ENCODE measurements at places on chromosomes 1 and 21.

- DNase-seq: no peak
Measured at GRCh38 chr1:228753786-228754360, 18.6 kb downstream of the RHOU start.

DNA sequence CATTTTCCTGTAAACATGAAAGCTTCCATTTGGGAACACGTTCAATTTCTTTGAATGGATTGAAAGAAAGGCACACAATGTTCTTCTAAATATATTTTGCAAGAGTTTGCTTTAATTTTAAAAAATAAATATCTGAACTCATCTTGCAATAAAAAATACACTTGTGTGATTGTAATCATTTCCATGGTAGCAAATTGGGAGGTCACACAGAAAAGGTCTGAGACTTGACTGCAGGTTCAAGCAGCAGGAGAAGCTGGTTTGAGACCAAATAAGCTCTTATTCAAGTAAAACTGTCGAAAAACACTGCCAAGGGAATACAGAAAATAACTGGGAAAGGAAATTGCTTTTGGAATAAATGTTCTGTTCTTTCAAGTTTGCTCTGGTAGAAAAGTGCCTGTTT is 498.9 kb downstream of the ADGRL2 start:
- DNase-seq: no peak

DNA sequence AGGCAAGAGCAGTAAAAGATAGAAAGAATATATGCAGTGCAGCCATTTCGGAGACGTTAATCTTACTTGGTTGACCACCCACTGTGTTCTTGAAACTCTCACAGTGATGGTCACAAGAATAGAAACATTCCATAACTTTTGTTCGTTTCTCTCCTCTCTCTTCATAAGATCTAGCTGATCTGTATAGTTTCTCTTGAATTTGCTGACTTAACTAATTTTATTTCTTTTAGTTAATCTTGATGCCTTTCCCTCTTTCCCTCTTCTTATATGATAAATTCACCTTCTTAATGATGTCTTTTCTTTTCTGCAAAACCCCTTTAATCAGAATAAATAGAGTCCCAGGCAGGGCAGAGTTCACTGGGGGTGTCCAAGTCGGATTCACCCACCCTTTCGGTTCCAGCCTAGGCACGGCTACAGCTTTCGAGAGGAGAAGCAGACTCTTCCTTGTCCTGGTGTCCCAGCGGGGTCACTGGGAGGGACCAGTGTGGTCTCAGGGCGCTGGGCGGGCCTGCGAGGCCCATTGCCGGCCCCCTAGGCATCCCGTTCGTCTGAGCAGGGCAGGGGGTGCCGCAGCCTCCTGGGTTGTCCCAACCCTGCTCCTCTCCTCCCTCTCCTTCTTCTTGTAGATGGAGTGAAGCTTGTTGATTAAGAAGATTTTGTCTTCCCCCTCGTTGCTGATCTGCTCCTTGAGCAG is 39.8 kb downstream of the ZNF691 start:
- no peak for DNase-seq

GRCh38 chr1:108716437-108717230 is 3.9 kb downstream of the FNDC7 start:
- no peak for DNase-seq

DNA sequence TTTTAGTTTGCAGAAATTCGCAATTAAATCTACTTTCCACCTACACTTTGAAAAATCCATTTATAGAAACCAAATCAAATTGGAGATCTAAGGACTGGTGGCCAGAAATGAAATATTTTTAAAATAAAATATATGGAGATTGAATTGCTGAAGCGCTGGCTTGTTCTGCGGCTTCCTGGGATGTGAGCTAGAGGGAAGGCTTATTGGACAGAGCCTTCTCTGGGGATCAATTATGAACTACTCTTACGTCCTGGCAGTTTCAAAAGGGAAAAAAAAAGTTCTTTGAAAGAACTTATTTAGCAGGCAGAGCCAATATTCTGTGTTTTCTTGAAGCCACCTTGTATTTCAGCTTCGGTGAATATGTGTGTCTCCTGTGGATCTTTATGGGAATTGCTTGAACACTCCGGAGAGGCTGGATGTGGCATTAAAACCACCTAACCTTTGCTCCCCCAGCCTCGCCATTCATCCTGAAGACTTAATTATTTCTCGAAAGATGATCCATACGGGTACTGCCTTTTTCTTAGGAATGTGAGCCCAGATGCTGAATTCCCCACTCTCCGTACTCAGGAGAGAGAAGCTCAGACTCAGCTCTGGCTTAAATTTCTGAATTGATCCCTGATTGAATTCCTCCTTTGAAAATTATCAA is 478.9 kb upstream of the VAMP3 start:
- DNase-seq: no peak

- DNase-seq: peak; percentile 78
Measured at GRCh38 chr1:153353226-153353947, 4.3 kb upstream of the S100A9 start.

- DNase-seq: no peak
Measured at GRCh38 chr1:226981838-226982237, 41.7 kb downstream of the COQ8A start.

- DNase-seq: no peak
Measured at GRCh38 chr1:71738910-71739309, 543.4 kb downstream of the NEGR1 start.

- no peak for DNase-seq
Measured at GRCh38 chr1:198491028-198491427, 49.5 kb downstream of the ATP6V1G3 start.

DNA sequence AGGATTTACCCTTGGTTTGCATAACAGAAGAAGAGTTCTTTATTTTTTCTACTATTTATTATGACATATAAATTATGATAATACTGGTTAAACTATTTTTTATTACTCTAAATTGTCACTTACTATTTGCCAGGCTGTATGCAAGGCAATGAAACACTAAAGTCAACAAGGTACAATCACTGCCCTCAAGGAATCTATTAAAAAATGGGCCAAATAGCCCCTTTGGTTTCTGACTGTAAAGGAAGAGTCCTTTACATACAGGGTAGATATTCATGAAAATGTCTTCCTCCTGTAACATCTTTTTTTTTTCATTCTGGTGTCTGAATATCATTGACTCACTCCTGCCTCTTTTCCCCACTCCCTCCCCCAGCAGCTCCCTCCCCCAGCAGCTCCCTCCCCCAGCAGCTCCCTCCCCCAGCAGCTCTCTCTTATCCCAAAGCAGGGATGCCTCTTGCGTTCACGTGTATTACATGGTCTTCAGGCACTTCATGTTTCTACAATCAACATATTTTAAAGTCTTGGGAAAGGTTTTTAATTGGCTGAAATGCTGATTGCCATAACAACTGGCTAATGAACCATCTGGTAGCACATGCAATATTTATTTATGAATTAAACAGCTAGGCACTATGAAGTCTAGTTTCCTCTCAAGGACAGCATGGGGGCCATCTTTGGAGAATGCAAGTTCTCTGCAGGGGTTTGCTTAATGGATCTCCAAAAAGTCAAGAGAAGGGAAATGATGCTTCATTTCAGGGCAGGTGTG is 400.4 kb upstream of the PLXNA2 start:
- no peak for DNase-seq

- no peak for DNase-seq
Measured at GRCh38 chr1:201406831-201407406, 7.8 kb upstream of the LAD1 start.

DNA sequence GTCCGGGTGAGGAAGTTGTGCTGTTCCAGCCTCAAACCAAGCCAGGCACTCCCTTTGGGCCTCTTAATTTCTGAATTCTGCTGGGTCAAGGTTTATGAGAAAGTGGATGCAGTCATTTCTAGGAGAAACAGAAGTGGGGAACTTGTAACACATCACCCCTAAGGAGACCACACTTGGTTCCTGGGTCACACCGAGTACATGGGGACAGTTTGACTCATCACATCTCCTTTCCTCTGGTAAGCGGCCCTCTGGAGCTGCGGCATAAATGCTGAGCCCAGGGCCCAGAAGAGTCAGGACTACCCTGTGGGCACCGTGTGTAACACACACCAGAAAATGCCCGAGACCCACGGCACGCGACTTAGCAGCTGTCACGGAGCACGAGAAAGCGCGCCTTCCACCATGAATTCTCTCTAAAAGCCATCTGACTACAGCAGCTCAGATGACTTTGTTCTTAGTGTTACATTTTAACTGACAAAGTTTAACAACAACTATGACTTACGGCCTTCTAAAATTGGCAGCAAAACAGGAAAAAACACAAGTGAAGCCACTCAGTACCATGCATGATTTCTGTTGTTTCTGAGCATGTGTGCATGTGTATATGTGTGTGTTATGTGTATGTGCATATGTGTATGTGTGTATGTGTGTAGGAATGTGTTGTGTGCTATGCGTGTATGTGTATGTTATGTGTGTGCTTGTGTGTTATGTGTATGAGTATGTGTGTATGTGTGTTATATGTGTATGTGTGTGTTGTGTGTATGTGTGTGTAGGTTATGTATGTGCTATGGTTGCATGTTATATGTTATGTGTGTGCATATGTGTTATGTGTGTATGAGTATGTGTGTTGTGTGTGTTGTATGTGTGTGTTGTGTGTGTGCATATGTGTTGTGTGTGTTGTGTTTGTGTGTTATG is 50.8 kb downstream of the TOMM20 start:
- no peak for DNase-seq

DNA sequence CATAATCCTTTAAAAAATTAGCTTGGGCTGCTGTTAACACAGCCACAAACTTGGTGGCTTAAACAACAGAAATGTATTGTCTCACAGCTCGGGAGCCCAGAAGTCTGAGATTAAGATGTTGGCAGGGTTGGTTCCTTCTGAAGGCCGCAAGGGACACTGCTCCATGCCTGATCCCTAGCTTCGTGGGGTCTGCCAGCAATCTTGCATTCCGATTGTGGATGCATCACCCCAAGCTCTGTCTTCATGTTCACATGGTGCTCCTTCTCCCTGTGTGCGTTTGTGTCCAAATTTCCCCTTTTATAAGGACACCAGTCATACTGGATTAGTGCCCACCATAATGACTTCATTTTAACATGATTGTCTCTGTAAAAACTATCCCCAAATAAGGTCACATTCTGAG is 5.0 kb upstream of the HHIPL2 start:
- DNase-seq: no peak

DNA sequence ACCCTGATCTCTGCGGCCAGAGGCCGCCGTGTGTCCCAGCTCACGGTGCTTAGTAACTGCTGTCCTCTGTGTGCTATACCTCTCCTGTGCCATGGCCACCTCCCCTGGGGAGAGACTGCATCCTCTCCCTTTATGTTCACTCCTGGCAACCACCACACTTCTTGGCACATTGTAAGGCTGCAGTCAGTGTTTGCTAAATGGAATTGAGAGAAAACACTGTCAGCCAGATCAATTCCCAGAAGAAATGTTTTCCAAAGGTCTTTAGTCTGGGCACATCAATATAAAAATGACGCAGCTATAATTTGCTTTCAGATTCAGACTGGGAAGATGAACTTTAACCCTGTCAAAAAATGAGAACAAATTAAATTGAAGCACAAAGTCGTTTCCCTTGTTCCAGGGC is 96.8 kb downstream of the BEND5 start:
- DNase-seq: no peak

Measured in vagina (tissue), 2 donors.